ENCODE measurements at places on chromosomes 1 and 21. TPM values are rescaled to one million over a fixed set of nuclear protein-coding genes. Genes with fewer than 3 reads are reported as not detected.

GRCh38 chr1:94973309-94973922 lies 46.5 kb upstream of the CNN3 start:
- DNase-seq = no peak

- DNase-seq = peak; percentile 40
These were observed 9.8 kb upstream of the GJA8 start for GRCh38 chr1:147892731-147893214.

GRCh38 chr21:21439761-21440160 lies 441.6 kb downstream of the NCAM2 start:
- no peak for DNase-seq

DNA sequence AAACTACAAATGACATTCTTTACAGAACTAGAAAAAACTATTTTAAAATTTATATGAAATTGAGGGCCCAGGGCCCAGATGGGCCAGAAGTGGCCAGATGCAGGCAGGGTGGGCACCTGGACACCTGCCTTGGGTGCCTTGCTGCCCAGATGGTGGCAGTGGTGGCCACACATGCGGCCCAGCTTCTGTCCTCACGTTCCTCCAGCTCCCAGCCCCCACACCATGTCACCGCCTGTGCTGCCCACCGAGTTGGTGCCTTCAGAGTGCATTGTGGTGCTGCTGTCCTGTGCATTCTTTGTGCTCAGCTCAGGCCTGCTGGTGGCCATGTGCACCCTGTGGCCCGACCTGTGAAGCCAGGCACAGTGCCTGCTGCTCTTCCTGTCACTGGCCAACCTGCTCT lies 216.8 kb upstream of the CXADR start:
- no peak for DNase-seq

GRCh38 chr1:32817815-32818786 lies 648 bp downstream of the S100PBP start:
- peak; percentile 51 for DNase-seq

- no peak for DNase-seq
These were observed 4.1 kb downstream of the CNN3 start for GRCh38 chr1:94922761-94923331.

- peak; percentile 47 for DNase-seq
These were observed at the start of gene ADORA1 for GRCh38 chr1:203127666-203128430. TSS of gene ADORA1 (plus strand) at chr1:203127726. CDS start at chr1:203128842, 1,116 bp downstream.

DNA sequence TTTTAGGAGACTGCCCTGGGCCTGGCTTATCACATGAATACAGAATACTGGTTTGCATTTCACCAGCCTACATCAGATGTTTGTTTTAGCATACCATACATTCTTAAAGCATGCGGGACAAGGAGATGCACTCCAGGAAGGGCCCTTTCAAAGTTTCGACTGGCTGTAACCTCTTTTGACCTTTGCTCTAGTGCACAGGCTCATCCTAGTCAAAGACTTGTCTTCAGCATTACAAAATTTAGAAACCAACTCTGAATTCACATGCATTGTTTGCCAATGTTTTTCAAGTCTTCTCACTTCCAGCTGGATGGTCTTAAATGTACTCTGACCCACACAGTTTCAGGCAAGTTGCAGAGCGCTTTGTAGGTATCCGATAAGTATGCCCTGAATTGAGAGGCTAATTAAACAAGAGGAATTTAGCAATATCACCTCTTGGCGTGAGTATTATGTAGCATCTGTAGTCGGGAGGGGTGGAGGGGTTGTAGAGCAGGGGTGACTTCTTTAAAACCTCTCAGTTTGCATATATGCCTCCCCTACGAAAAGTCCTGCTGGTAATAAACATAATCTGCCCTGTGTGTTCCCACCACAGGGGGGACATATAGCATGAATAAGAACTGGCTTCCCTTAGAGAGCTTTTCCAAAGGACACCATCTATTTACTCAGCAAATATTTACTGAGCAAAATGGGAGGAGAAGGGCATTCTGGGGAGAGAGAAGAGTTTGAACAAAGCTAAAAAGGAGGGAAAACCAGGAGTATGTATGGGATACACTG lies 24.4 kb upstream of the AHCYL1 start:
- DNase-seq = peak; percentile 14

GRCh38 chr1:25641931-25642573 lies 25.5 kb downstream of the MAN1C1 start:
- DNase-seq = peak; percentile 5

DNA sequence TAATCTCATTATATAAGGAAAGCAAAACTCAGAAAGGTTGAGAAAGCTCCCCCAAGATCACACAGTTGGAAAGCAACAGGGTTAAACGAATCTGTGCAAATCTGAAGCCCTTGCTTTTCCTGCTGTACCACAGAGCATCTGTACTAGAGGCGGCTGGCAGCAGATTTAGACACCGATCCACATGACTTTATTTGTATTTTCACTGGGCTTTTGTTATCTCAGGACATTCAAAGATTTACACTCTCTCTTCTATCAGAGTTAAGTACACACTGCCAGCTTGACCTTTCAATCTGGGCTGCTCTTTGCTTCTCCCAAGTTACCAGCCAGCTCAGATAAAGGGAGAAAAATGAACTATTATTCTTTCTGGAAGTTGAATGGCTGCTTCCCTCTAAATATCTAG lies 146.6 kb downstream of the FAM78B start:
- no peak for DNase-seq

- DNase-seq = no peak
These were observed 81.2 kb downstream of the VWA5B1 start for GRCh38 chr1:20371883-20372282.

The SEC16B gene
- total RNA-seq = 0.83 TPM

The TAL1 gene
- total RNA-seq = not detected

The AKR7A3 gene
- 0.50 TPM for total RNA-seq

The CHAF1B gene
- total RNA-seq = 4.5 TPM

The RHBG gene
- total RNA-seq = not detected

The EFNA4 gene
- 3.4 TPM for total RNA-seq

The IL22RA1 gene
- total RNA-seq = 0.72 TPM

The B3GALT5 gene
- total RNA-seq = not detected

All from mammary epithelial cell (primary cell).